Kasumi-1 (cell line): ENCODE measurements at places on chromosomes 1 and 21.
A peak's percentile ranks its signal among the peaks of the same experiment; 100 is the strongest.

- peak; percentile 48 for DNase-seq
These were observed 27.8 kb upstream of the SUMO3 start for GRCh38 chr21:44845418-44846223.

- DNase-seq = peak; percentile 40
These were observed 15.5 kb downstream of the FYB2 start for GRCh38 chr1:56803561-56804156.

DNA sequence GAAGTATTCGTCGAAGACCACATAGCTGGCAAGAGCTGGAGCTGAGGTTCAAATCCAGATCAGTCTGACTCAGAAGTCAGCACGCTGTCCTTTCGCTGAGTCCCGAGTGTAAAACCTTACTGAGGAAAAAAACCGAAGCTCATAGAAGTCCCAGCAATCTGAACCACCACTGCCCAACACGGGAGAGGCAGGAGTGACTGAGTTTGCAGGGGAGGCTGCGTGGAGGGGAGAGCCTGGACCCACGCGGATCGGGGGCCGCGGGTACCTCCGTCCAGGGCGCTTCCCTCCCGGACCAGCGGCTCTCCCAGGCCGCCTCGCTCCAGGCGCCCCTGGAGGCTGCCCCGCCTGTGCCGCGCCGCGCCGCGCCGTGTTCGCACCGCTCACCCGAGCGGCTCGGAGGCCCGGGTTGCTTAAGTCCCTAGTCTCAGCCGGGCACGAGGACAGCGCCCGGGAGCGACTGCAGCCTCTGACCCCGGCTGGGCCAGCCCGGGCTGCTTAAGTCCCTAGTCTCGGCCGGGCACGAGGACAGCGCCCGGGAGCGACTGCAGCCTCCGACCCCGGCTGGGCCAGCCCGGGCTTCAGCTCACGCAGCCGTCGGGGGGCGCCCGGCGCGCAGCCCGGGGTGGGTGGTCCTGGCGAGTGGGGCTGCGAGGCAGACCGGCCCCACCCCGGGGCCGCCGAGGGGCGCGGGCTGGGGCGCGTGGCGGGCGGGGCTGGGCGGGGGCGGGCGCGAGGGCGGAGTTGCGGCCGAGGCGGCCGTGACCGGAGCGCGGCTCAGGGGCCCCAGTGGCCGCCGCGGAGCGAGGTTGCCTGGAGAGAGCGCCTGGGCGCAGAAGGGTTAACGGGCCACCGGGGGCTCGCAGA is at the start of gene ADAMTSL4:
Gene ADAMTSL4 (plus strand): TSS at position 777 of the 864 bp plus-strand sequence. CDS start 2,881 bp downstream, outside the sequence.
- DNase-seq = peak; percentile 59

DNA sequence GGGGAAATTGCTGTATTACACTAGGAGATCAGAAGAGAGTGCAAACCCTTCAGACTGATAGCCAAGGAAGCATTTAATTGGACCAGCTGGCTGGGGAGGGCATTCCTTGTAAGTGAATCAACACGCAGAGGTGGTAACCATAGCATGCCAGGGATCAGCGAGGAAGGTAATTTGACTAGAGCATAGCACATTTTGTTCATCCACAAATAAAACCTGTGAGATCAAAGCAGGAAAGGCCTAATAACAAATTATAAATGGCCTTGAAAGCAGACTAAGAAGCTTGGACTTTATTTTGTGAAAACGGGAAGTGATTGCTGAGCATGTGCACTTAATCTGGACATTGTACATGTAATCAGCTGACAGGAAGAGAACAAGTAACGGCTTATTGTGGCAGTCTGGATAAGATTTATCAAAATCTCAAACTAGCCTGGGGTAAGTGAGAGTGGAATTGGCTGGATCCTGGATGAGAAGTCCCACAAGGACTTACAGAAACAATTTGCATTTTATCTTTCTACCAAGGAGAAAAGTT is 11.7 kb upstream of the CD55 start:
- DNase-seq = peak; percentile 61

- DNase-seq = peak; percentile 71
These were observed 38.8 kb downstream of the PARP1 start for GRCh38 chr1:226369110-226369509.
